BE2C (cell line): ENCODE measurements at places on chromosomes 6 and 20.

GRCh38 chr6:34688956-34689355 lies 7.6 kb downstream of the ILRUN start:
- DNase-seq: no peak

DNA sequence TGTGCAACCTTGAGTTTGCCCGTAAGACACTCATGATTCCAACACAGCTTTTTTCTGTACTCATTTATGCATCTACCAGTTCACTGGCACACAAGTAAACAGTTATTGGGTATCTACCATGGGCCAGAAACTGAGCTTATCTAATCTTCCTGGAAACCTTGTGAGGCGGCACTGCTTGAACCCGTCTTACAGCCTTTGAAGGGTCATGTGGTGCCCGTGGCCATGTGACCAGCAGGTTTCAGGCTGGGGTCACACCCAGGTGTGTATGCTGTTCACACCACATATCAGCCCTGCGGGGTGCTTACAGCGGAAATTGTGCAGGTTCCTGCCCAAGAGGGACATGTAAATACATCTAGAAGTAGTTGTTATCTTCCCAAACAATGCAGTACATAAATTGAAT lies 6.1 kb downstream of the THBD start:
- DNase-seq: no peak

GRCh38 chr20:46807998-46808397 lies 86.6 kb upstream of the EYA2 start:
- no peak for DNase-seq

- DNase-seq: no peak
Measured at GRCh38 chr20:16707674-16708073, 22.2 kb upstream of the SNRPB2 start.

- DNase-seq: no peak
Measured at GRCh38 chr6:3391902-3392458, 64.9 kb downstream of the SLC22A23 start.

- no peak for DNase-seq
Measured at GRCh38 chr6:39217177-39217864, 12.0 kb downstream of the KCNK5 start.

- no peak for DNase-seq
Measured at GRCh38 chr6:26109772-26110171, 22.5 kb downstream of the HFE start.
